Activated CD4-positive, alpha-beta memory T cell treated with anti-CD3 and anti-CD28 coated beads for 36 hours (primary cell): ENCODE measurements at places on chromosomes 11 and 22. TPM values are rescaled to one million over a fixed set of nuclear protein-coding genes. Genes with fewer than 3 reads are reported as not detected.

Gene KCNE3
- total RNA-seq = not detected

Gene CD6
- total RNA-seq = 271 TPM

Gene ACTN3
- 0.24 TPM for total RNA-seq

Gene P4HA3
- total RNA-seq = not detected

Gene PNPLA5
- not detected for total RNA-seq

Gene ENTHD1
- 0.41 TPM for total RNA-seq

Gene LRP5
- 6.1 TPM for total RNA-seq

Gene IGLL5
- total RNA-seq = not detected

Gene GPR83
- total RNA-seq = not detected

Gene DEFB131B
- total RNA-seq = not detected
